Omental fat pad (tissue), 4 donors: ENCODE measurements at places on chromosomes 7 and 10. TPM values are rescaled to one million over a fixed set of nuclear protein-coding genes. Genes with fewer than 3 reads are reported as not detected.

The LANCL2 gene
- 12.6 TPM for total RNA-seq

The CUZD1 gene
- 0.50 TPM for total RNA-seq

DNA sequence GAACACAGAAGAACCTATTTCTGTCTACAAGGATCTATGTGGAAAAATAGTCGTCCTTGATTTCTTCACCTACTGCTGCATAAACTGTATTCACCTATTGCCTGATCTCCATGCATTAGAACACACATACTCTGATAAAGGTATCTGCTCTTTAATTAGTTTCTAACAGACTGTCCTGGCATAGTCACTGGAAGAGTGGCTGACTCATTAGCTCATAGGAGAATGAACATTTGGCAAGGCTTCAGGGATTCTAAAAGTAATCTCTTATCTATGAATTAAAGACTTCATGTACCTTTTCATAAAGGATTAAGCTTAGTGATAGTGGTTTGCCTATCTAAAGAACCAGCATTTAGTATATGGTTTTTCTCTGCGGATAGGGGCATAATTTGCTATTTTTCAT, 4.1 kb downstream of the NHLRC2 start:
- DNase-seq: no peak

The C10orf88 gene
- 16.7 TPM for total RNA-seq

- DNase-seq: no peak
Measured at GRCh38 chr10:71396084-71396710, 523 bp upstream of the CDH23 start.
